ENCODE measurements at places on chromosomes 7 and 10.

DNA sequence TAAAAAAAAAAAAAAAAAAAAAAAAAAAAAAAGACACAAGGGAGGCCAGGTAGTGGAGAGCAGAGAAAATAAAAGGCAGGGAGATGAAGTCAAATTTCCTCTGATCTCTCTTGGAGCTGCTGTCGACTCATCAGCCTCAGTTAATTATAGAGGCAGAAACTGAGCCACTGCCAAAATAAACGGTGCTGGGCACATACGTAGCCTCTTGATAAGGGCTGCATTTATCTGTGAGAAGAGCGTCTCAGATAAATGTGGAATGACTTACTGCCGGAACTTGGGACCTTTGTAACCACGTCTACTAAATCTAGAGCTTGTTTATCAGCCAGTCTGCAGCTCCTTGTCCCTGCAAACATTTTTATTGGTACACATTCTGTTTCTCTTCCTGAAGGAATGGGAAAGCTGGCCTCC, 162.3 kb downstream of the BAMBI start:
- no peak for DNase-seq

DNA sequence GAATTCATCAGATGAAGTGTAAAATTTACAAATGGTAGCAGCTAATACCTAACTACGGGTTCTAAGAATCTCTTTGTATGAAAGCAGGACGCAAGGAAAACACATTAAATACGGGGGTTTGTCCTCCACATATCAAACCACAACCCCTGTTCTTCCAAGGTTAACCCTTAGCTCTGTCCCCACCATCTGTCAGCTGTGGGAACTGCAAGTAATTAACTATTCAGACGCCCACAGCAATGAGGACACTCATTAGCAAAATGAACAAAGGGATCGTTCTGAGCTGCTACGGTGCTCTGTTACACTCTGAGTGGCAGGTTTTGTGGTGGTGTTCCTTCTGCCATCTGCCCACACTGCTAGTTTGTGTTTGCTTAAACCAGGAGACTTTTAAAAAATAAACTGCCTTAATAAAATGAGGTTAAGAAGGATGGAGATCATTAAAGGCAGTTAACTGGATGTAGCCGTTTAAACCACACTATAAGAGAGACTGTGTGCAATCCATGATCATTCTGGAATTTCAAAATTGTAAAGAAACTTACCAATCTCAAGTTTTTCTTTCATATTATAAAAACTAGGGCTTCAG, 51.4 kb downstream of the C10orf67 start:
- DNase-seq, result no peak

DNA sequence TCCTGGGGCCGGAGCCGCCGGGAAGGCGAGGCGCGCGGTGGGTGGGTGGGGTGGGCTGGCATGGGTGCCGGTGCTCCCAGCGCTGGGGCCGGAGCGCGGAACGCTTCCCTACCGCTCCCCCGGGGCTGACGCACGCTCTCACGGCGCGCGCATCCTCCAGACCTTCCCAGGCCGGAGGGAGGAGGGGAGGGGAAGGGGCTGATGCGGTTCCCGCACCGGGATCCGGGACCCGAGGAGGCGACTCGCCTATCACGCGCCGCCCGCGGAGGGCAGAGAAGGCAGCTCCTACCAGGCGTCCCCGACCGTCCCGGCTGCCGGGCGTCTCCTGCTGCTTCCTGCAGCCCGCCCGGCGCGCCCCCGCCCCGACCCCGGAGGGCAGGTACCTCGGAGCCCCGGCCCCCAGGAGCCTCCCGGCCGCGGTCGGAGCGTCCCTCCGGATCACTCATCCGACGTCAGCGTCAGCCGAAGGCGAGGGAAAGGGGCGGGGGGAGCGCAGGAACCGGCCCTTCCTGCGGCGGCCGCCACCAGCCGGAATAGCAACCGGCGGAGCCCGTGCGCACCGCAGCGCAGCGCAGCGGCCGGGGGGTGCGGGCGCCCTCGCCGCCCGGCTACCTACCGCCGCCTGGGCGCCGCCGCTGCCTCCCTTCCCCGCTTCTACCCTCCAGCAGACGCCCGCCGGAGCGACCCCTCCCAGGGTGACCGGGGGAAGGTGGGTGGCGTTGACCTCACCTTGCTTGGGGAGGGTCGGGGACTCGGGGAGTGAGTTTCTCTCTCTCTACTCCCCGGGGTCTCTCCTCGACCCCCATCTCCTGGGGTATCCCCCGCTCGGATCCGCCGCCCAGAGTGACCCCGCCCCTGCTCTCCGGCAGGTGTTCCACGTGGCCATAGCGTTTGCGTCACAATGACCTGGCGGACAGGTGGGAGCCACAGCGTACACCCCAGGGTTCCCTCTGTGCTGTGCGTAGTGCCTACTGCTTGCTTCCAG, at the start of gene ICA1:
ICA1 (minus strand) TSS at position 457 of the 985 bp plus-strand sequence. CDS start 26,241 bp downstream, outside the sequence.
- DNase-seq, result no peak

DNA sequence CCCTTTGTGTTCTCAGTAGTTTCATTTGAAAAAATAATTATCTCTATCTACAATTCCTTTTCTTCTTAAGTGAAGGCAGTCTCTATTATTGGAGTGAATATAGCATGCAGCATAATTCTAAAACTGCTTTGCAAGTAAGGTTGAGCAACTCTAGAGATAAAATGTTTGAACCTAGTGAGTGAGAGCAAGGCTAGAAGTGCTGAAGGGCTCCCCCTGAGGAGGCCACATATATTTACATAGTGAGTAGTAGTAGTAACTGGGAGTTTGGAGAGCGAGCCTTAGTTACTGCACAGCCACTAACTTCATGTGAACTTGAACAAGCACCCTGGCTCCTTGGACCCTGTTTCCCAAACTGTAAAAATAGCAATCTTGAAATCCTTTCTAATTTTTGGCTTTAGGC, 141.5 kb upstream of the DKK1 start:
- DNase-seq, result no peak

DNA sequence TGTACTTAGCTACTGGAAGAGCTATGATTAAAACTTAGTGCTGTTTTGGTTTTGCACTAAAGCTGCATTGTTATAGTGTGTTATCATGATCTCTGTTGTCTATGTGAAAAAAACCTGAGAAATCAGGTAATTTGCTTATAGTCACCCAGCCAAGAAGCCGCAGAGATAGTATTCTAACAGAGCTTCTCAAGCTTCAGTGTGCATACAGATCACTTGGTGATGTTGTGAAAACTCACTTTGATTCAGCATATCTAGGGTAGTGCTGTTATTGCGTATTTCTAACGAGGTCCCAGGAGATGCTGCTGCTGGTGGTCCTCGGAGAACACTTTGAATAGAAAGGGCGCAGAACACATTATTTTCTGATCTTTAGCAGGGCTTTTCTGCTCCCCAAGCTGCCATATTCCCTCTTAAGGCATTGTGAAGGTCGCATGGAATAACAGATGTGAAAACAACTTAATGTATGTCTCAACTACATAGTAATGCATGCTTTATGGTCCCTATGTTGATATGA, 68.4 kb upstream of the PDCD4 start:
- DNase-seq, result no peak

DNA sequence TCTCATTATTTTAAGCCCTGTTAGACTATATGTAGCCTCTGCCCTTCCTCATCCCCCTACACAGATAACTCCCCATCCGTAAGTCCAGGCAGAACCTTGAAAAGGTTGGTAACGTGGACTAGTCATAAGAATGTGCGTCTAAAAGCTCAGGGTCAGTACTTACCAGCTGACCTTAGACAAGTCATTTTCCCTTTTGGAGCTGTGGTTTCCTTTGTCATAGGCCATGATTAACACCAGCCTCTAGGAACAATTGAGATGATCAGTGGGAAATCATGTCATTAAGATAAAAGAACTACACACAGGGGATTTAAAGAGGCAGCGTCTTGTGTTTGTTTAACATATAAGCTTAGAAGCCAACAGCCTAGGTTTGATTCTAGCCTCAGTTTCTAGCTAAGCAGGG, 6.9 kb upstream of the UNC5B start:
- no peak for DNase-seq

DNA sequence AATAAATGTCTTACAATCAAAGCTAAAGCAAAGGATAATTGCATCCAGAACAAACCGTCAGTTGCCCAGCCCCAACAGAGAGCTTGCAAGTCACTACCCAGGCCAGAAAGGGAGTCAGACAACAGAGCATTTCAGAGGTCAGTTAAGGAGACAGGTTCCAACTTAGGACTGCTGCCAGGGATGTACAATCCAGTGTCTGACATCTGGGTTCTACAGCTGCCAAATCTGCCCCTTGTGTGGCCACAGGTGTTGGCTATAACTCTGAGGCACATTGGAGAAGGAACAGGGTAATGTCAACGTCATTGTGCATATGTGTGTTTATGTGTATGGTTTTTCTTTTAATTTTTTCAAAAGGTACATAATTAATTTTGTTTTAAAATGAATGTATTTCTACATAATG, 85.2 kb upstream of the GLCCI1 start:
- no peak for DNase-seq

- no peak for DNase-seq
Measured at GRCh38 chr10:77231884-77232610, 405.6 kb downstream of the KCNMA1 start.

DNA sequence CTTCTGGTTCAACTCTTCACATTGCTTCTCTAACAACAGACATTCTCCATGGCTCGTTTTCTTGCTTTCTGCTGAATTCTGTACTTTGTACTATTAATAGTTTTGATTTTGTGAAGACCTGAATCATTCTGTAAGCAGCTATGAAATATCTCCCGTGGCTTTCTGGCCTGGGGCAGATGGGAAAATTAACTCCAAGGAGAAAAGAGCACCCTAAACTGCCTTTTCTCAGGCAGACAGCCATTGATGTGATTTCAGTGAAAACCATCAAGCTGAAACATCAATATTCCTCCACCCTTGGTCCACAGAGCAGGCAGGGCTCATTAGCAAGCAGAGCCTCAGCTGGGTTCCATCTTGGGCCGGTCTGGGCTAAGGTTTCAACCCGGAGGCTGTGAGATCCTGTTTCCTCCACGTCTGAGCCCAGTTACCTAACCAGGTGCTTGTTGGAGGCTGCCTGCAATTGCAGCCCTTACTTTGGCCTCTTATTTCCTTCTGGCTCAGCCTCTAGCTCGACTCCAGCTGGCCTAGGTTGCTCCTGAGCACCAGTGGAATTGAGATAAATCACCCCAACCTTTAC, 21.1 kb upstream of the EZH2 start:
- no peak for DNase-seq

DNA sequence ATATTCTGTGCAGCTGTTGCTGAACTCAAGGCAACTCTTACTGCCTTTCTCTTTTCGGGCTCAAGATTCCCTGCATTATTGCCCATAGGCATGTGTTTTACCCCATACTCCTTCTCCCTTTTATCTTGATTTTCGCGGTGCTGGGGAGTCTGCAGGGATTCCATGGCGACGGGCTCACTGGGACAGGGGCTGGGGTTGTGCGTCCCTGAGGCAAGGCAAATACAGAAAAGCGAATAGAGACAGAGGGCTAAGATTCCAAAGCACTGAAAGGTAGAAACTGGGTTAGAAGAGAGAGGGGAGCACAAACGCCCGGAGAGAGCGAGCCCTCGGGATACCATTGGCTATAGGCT, 519 bp upstream of the RPP38 start:
- DNase-seq, result no peak

DNA sequence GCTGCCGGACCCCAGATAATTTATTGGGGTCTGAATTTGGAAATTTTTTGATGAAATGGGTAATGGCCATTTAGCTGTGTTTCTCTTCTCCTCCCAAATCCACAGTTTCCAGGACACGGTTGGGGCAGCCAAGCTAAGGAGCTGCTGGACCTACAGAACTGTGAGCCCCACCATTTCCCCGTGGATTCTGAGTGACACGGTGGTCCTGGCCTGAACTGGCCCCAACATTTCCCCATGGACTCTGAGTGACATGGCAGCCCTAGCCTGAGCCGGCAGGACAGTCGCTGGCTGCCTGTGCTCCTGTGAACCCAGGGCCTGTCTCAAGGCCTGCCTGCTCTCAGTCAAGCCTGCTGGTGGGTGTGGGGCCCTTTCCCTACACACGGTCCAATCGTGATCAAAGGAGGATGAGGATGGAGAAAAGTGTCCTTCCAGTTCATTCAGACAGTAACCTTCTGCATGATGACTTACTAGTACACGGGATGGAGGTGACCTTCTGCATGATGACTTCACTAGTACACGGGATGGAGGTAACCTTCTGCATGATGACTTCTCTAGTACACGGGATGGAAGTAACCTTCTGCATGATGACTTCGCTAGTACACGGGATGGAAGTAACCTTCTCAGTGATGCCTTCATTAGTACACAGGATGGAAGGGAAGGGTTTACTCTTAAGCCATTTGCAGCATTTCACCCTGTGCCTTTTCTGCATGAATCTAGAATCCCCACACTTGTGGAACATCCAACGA, 359.9 kb downstream of the GLRX3 start:
- DNase-seq, result no peak

DNA sequence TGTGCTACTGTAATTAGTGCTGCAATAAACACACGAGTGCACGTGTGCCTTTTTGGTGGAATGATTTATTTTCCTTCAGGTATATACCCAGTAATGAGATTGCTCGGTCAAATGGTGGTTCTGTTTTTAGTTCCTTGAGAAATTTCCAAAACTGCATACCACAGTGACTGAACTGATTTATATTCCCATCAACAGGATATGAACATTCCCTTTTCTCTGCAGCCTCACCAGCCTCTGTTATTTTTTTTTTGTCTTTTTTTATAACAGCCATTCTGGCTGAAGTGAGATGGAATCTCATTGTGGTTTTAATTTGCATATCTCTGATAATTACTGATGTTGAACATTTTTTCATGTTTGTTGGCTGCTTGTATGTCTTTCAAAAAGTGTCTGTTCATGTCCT, 922.9 kb upstream of the LRRN3 start:
- no peak for DNase-seq

DNA sequence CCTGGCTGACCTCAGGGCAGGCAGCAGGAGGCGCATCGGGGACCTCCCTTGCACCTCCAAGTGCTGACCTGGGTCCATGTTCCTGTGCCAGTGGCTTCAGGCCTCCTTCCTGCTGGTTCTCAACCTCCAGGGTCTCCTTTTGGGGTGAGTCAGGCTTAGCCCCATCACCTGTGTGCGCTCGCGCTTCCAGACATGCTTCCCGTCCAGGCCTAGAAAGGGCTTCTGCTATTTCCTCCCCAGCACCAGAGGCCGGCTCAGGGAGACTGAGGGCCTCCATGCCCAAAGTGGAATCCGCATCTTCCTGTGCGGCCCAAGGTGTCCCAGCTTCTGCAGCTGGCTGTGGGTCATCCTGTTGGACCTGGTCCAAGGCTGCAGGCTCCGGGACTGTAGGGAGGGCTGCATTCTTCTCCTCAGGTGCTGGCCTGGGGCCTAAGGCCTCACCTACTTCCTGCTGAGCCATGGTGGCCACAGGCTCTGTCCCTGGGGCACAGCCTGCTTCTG, 5.9 kb downstream of the NACAD start:
- DNase-seq, result no peak

- DNase-seq, result no peak
Measured at GRCh38 chr10:1103551-1103950, 47.4 kb downstream of the WDR37 start.

DNA sequence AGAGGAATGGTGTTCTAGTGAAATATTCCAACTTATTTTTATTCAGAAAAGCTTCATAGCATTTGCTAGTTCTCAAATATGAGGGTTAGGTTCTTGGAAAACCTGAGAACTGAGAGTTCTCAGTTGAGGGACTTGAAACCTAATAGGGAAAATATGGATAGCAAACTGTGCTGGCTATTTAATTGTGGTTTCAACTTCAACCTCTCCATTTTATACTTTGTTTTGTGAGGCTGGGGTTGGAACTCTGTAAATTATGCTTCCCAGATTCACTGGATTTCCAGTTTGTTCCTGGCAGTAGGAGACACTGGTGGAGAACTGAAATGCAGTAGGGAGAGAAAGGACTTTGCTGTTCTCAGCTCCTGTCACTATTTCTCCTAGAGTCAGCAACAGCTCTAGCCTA, 52.7 kb downstream of the CDK14 start:
- DNase-seq, result no peak

- no peak for DNase-seq
Measured at GRCh38 chr7:32428546-32428945, 61.6 kb downstream of the LSM5 start.

GRCh38 chr10:21379143-21379542, 146.3 kb downstream of the SKIDA1 start:
- DNase-seq, result no peak
